H4 (cell line): ENCODE measurements at places on chromosomes 2 and 18.

GRCh38 chr18:32754508-32755263 is 18.1 kb downstream of the KLHL14 start:
- no peak for DNase-seq

GRCh38 chr2:168060986-168061750 is 186.2 kb downstream of the STK39 start:
- DNase-seq: peak; percentile 33

GRCh38 chr2:10934308-10934978 is 22.7 kb downstream of the KCNF1 start:
- no peak for DNase-seq

GRCh38 chr2:28663359-28663758 is 88.3 kb upstream of the PPP1CB start:
- no peak for DNase-seq

DNA sequence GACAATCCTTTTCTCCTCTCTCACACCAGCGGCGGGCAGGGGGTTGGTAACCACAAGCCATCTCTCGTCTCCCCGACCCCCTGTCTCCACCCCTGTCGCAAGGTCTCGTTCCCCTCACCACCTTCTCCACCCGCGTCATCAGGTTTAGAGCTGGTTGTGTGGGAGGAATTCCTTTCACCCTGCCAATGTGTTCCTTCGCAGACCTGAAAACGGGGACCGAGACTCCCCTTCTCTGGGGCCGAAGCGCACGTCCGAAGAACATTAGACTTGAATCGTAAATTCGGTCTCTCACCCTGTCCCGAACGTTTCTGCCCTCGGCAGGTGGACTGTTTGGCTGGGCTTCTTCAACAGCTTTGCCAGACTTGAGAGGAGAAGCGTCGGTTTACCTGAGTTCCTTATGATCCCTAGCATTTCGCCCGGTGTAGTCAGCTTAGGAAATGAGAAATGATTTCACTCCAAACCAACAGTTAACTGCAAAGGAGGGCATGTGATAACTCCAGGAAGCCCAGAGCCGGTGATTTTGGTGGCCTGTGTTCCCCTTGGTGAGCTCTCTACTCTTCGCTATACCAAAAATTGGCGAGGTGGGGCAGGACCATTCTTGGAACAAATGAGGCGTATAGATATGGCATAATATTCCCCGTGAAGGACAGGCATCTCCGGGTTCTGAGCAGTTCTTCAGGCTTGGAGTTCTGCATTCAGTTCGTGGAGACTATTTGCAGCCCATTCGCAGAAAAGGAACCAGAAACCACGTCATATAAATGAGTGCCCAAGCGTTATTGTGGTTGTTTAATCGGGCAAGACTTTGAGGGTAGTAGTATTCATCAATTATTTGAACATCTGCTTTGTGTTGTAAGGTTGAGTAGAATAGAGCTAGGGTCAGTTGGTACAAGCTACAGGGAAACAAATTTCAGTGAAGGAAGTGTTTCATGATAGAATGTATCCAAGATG is 694 bp downstream of the CFAP36 start:
- DNase-seq: peak; percentile 11
